ENCODE measurements at places on chromosomes 4 and X.

- DNase-seq, result no peak
Observed at GRCh38 chrX:77014377-77015372, 432.5 kb upstream of the FGF16 start.

GRCh38 chrX:17732138-17732783, 5.0 kb upstream of the SCML1 start:
- no peak for DNase-seq

DNA sequence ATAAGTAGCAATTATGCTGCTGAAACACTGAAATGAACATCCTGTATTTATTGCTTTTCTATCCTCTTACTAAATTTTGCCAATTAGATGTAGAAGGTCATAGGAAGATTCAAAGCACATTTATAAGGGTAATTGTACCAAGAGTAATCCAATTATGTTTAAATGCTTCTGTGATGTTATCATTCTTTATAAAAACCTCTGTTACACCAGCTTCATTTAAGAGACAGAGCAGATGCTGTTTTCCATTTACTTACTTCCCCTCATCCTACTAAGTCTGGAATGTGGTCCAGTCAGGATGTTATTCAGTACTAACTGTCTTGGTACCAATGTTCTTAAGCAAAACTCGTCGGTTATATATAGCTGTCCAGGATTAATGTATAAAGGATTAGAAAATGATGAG, 539.6 kb downstream of the PDHA2 start:
- no peak for DNase-seq

- no peak for DNase-seq
Observed at GRCh38 chr4:38470735-38471262, 193.2 kb upstream of the KLF3 start.

DNA sequence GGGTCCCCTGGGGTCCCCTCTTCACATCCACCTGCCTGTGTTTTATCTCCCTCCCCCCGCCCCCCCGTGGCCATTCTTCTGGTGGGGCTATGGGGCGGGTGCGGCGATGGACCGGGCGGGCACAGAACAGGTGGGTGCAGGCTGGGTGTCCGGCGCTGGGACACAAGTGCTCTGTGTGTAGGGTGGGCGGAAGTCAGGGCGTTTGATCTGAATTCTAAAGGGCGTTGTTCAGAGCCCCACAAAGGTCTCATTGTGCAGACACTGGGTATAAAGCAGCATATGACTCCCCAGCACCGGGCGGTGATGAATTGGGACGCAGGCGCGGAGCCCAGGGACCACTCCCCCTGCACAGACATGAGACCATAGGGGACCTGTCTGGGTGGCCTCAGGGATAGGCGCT, at the start of gene GJB1:
Gene GJB1, plus strand, starts transcription at position 296 of the 400 bp plus-strand sequence. CDS start 484 bp downstream, outside the sequence.
- DNase-seq, result no peak

DNA sequence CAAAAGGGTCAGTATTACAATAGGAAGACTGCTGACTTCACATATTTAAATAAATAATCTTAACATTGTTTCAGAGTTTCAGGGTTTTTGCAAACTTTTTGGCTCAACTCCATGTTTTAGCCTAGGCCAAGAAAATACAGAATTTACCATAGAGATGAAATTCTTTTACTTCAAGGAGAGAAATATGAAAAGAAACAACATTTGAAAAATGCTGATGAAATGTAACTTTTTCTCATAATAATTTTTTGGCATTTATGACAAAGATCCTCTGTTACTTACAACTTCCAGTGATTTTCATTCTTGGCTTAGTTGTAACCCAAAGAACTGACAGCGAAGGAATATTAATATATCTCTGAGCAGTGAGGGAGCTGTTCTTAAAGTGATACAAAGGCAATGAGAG, 316.1 kb upstream of the EMCN start:
- DNase-seq, result no peak

GRCh38 chr4:24209131-24209530, 319.3 kb upstream of the PPARGC1A start:
- no peak for DNase-seq

GRCh38 chrX:7996851-7997250, 69.6 kb upstream of the PNPLA4 start:
- no peak for DNase-seq

- DNase-seq, result no peak
Observed at GRCh38 chr4:167143018-167143417, 91.3 kb downstream of the SPOCK3 start.

GRCh38 chrX:123814343-123814742, 45.5 kb upstream of the XIAP start:
- no peak for DNase-seq

- DNase-seq, result no peak
Observed at GRCh38 chrX:38754102-38754790, 47.0 kb upstream of the MID1IP1 start.

DNA sequence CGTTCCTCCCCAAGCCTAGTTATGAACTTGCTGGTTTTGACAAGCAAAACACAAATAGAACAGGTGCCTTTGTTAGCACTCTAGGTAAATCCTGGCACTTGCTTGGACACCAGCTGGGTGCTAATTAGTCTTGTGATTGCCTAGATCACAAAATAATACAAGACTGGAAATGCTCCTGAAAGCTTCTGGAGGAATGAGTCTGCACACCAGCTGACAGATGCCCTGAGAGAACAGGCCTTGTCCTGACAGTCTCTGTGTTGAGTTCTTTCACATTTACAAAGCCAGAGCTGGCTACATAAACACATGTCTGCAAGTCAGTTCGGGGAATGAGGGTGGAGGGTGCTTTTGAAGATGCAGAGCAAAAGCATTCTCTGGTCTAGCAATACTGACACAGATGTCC, 93.8 kb downstream of the ELOVL6 start:
- no peak for DNase-seq

DNA sequence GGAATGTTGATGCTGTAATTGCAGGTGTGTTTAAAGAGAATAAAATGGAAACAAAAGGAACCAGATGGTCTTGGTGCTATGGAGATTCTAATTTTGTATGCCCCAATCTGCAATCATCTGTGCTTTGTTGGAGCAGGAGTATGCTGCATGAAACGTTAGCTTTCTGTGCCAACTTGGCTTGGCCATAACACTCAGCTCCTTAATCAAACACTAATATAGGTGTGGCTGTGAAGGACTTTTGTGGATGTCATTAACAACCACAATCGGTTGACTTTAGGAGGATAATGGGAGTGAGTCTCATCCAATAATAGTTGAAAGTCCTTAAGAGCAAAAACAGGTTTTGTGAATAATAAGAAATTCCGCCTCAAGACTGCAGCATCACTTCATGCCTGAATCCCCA, 399.2 kb downstream of the NLGN4X start:
- no peak for DNase-seq

GRCh38 chrX:47170861-47171692, 22.6 kb upstream of the UBA1 start:
- no peak for DNase-seq

GRCh38 chr4:180380733-180381132, 1862.5 kb upstream of the TENM3 start:
- DNase-seq, result no peak

- DNase-seq, result no peak
Observed at GRCh38 chrX:121365572-121366161, 318.3 kb downstream of the GLUD2 start.

DNA sequence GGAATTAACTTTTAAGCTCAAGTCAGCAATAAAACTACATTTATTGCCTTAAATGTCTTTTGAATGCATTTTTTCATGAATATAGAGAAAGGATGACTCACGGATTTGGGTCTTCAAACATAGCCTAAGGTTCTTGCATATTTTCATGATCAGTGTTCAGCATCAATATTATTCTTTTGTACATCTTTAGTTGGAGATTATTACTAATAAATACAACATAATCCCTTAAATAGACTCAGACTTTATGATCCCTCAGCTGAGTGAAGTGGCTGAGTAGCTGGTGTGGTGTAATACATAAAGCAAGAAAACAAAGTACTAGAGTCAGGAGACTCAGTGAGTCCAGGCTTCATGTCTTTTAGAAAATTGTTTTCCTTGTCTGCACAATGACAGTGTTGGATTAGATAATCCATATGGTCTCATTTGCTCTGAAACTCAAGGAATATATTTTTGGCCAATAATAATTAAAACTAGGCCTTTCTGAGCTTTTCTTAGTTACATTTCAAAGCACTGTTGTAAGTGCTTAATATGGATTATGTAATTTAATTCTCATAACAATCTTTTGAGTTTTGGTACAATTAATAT, 78.3 kb upstream of the UNC5C start:
- no peak for DNase-seq

- DNase-seq, result no peak
Observed at GRCh38 chr4:10093801-10094552, 22.6 kb downstream of the WDR1 start.

- DNase-seq, result no peak
Observed at GRCh38 chr4:165384186-165384585, 5.4 kb downstream of the CPE start.

DNA sequence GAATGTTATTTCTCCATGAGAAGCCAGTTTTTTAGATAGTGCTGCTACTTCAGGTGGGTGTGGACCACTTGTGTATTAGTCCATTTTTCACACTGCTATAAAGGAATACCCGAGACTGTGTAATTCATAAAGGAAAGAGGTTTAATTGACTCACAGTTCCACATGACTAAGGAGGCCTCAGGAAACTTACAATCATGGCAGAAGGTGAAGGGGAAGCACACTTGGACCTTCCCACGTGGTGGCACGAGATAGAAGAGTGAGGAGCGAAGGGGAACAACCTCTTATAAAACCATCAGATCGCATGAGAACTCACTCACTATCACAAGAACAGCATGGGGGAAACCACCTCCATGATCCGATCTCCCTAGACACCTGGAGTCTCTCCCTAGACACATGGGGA, 3.4 kb upstream of the PPID start:
- no peak for DNase-seq

DNA sequence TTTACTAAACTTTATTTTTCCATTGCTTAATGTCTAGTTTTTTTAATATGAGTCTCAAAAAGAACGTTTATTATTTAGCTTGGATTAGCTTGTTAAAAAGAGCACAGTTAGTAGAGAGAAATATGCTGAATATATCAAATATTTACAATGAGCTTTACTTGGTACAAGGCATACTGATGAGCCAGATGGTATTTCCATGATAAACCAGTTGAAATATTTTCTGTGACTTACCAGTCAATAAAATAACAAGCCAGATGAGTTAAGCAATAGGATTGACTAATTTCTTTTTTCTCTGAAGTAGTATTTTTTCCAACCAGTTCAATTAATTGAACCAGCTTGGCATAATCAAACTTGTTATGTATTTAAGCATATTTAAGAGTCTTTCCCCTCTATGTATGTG, 134.1 kb downstream of the KLHL34 start:
- no peak for DNase-seq

- no peak for DNase-seq
Observed at GRCh38 chr4:99755223-99755944, 61.2 kb upstream of the DAPP1 start.

DNA sequence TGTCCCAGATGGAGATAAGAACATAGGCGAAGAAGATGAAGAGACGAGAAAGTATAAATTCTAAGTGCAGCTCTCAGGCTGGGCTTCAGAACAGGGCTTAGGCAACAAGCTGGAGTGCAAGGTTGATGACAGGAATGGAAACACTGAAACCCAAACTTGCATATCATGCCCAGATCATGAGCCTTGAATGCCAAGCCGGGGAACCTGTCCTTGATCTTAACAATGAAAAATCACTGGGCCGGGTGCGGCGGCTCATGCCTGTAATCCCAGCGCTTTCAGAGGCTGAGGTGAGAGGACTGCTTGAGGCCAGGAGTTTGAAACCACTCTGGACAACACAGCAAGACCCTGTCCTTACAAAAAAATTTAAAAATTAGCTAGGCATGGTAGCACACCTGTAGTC, 17.2 kb downstream of the AFAP1 start:
- DNase-seq, result no peak

DNA sequence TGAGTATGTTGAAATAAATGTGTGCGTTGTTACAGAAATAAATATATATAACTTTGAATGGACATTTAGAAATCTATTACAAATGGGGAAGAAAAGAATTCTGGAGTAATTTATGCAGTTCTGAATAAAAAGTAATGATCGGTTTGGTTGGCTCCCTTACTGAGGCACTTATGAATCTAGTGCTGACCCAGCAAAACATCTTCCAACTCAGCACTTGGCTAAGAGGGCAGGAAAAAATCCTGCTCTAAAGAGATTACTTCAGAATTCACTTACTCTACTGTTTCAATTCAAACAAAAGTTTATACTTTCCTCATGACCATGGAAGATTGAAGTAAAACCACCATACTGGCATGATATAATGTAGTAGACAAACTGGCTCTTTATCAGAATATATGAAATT, 123.9 kb upstream of the RXFP1 start:
- no peak for DNase-seq

DNA sequence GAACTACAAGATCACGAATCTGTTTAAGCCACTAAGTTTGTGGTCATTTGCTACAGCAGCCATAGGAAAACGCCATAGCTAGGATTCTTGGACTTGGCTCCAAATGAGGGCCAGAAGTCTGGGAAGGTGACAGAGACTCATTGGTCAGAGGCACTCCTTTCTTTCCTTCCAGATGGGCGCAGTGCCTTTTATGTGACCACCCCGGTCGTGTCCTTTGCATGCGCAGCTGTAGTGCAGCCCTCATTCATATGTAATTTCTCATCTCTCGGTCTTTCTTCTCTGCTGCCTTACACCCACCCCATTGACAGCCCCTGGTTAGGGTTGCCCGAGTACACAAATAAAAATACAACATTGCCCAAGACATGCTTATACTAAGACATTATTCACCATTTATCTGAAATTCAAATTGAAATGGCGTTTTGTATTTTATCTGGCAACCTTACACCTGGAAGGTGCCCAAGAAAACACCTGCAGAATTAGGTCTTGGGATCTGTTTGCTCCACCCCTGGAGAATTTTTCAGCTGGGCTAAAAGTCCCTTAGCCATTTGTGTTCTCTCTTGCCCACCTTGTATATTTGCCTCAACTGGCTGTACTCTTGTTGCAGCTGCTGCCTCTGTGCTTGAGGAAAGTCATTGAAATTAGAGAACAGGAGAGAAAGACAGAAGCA, 21.9 kb downstream of the CCKAR start:
- no peak for DNase-seq

GRCh38 chr4:114986133-114986532, 127.3 kb downstream of the NDST4 start:
- no peak for DNase-seq

DNA sequence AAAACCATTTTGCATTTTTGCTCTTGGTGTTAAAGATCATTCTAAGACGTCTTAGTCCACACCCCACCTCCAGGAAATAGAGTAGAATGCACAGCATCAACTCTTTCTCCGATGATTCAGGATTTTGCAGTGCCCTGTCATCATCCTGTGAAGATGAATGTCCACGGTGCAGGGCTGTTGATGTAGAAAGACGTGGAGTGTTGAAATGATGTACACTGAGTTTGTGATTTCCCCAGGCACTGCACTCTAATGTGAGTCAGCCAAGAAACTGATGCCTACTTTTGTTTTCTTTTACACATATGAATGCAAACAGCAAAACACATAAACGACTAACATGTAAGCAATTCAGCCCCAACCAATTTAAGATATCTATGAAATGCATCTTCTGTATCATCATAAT, 10.5 kb downstream of the LGI2 start:
- no peak for DNase-seq

DNA sequence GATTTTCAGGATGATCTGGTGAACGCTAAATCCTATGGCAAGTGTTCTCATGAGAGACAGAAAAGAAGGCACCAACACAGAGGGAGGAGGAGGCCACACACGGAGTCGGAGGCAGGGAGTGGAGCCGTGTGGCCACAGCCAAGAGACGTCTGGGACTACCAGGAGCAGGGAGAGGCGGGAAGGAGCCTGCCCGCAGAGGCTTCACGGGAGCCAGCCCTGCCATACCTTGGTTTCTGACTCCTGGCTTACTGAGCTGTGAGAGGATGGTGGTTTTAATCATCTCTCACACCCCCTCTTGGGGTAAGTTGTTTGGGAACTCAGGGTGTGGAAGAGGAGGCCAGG, 33.5 kb upstream of the GPR78 start:
- DNase-seq, result no peak

GRCh38 chrX:79290596-79290995, 76.5 kb downstream of the ITM2A start:
- no peak for DNase-seq
